ENCODE measurements at places on chromosomes 16 and 17.

- DNase-seq = no peak
Measured at GRCh38 chr16:1613211-1613622, 1.1 kb downstream of the CRAMP1 start.

GRCh38 chr17:17201907-17202306 is 4.2 kb downstream of the PLD6 start:
- no peak for DNase-seq

GRCh38 chr17:46977750-46978488 is 1.1 kb downstream of the RPRML start:
- no peak for DNase-seq

- DNase-seq = no peak
Measured at GRCh38 chr16:80717611-80718010, 86.8 kb downstream of the CDYL2 start.

DNA sequence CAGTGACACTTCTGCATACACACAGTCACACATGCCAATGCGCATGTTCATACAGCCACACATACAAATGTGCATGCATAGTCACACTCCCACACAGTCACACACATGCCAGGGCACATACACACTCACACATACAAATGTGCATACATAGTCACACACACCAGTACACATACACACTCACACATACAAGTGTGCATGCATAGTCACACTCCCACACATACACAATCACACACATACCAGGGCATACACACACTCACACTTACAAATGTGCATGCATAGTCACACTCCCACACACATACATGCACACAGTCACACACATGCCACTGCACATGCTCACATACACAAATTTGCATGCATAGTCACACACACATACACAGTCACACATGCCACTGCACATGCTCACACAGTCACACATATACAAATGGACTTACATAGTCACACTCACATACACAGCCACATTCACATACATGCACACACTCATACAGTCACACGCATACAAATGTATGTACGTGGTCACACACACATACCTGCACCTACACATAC is 84.2 kb downstream of the SOCS1 start:
- no peak for DNase-seq

GRCh38 chr17:39769974-39770587 is 32.3 kb downstream of the GRB7 start:
- peak; percentile 73 for DNase-seq

DNA sequence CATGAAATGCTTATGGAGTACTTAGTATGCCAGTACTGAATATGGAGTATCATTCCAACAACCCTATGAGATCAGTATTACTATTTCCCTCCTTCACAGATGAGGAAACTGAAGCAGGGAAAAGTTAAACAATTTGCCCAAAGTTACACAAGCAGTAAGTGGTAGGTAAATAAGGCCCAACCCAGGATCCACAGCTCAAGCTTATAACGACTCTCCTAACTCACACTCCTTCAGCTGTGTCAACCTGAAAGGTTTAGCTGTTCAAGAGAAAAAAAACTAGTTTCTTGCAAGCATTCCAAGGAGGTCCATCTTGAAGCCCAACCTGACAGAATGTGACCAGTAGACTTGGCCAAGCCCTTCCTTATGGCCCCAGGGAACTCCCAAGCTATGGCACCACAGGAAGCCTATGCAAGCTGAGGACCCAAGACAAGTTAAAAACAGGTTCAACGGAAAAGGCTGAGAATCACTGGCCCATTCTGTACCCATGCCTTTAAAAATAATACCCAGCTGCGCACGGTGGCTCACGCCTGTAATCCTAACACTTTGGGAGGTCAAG is 6.5 kb downstream of the CRK start:
- DNase-seq = no peak

DNA sequence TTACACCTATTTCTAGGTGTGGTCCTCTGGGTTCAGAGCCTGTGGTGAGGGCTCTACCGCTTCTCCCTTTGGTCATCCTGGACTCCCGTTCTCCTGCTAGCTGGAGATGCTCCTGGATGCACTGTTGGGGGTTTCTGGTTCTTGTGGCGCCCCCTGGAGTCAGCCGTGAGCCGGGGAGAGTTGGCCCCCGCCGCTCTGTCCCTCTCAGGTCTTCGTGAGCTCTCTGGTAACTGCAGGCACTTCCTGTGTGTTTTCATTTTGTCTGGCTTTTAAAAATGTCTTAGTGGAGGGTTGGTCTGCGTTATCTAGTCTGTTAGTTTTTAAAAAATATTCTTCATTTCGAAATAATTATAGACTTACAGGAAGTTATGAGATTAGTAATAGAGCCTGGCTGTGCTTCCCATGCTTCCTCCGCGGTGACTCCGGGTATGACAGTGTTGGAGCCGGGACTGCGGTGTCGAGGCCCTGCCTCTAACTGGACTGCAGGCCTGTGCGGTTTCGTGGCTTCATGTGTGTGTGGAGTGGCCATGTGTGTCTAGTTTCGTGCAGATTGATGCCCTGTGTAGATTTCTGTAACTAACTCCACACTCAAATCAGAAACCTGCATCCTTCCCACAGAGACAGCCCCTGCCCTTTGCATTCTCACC is 78.0 kb upstream of the ZNF750 start:
- DNase-seq = no peak

GRCh38 chr16:35744084-35744483 is 2284.7 kb downstream of the TP53TG3F start:
- no peak for DNase-seq

DNA sequence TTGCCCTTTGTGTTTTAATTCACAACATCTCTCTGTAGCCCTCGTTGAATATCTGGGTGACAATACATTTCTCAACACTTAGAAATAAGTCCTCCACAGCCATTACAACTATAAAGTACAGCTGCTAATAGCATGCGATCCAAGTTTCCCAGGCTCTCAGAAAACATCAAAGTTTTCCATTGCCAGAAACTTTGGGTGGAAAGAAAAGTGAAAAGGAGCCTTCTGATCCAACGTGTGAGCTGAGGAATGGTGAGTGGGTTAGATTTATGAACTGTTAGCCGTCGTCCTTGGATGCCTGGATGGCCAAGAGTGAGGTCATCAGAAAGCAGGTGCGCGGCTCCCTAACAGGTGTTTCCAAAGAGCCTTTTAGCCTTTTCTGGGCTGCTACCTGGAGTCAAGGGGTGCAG is 258.0 kb downstream of the PMP22 start:
- DNase-seq = no peak

DNA sequence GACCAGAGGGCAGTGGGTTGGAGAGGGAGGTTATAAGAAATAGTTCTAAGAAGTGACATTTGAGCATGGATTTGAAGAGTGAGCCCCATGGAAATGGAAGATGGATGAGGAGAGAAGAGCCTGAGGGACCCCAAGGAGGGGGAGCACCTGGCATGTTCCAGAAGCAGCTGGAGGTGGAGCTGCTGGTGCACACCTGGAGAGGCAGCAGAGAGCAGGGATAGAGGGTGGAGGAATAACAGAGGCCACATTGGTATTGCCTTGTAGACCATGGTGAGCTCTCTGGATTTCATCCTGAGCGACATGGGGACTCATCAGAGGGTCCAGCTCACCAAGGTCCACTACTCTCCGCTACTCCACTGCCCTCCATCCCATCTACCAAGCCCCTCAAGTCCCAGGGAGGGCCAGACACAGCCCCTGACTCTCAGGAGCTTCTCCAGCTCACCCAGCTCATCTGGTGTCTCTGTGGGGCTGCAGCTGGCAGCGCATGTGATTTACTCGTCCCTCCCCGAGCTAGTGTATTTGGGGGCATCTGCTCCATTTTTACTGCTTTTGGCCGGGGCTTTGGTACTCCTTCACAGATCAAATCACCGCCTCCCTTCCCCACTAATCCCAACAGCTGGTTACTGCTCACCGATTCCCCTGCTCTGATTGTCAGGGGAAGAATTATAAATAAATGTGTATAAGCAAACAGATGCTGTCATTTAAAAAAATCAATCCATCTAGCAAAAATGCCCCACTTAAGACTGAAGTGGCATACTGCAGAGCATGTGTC is 22.1 kb upstream of the KDM8 start:
- DNase-seq = no peak
